ENCODE measurements at places on chromosomes 2 and 18.
A peak's percentile ranks its signal among the peaks of the same experiment; 100 is the strongest.

GRCh38 chr2:96470636-96471035, 34.5 kb downstream of the NEURL3 start:
- DNase-seq: peak; percentile 65

GRCh38 chr2:162123806-162124758, 28.0 kb downstream of the GCG start:
- no peak for DNase-seq

- DNase-seq: no peak
Observed at GRCh38 chr2:203693242-203693879, 13.1 kb upstream of the CD28 start.

DNA sequence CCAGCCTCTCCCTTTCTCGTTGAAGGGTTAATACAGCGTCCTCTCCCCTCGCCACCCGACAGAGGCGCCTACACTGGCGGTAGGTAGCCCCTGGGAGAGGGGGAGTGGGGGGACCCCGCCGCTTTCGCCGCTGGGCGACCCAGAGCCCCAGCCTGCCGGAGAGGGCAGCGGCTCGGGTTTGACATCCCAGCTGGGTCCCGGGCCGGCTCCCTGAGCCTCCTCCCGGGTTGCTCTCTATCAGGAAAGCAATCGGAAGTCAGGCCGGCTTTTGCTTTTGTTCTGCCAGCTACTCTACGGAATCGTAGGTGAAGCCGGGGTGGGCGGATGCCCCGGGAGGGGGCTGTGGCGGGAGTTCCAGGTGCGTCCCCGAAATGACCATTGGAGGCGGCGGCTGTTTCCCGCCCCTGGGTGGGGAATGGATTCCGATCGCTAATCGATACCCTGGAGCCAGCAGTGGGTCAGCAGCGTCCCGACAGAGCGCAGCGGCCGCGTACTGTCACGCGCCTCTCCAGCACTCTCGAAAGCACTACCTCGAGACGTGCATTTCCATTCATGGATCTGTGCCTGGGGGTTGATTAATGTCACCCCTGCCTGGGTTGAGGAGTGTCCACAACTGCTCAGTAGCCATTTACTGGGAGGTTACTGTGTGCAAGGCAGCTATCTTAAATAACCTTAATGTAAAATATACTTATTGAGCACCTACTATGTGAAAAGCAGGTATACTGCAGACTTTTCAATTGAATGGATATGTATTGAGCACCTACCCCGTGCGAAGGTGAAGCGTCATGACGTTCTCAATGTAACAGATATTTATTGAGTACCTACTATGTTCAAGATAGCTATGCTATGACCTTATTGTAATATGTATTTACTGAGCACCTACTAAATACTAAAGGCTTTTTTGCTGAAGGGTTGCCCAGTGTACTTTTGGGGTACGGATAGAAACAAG, 1.1 kb downstream of the MAPK4 start:
- no peak for DNase-seq

GRCh38 chr2:11160731-11161455, 5.6 kb downstream of the SLC66A3 start:
- no peak for DNase-seq

- no peak for DNase-seq
Observed at GRCh38 chr2:163641986-163642385, 93.8 kb downstream of the FIGN start.

- DNase-seq: no peak
Observed at GRCh38 chr18:79241755-79242154, 154.0 kb upstream of the NFATC1 start.

DNA sequence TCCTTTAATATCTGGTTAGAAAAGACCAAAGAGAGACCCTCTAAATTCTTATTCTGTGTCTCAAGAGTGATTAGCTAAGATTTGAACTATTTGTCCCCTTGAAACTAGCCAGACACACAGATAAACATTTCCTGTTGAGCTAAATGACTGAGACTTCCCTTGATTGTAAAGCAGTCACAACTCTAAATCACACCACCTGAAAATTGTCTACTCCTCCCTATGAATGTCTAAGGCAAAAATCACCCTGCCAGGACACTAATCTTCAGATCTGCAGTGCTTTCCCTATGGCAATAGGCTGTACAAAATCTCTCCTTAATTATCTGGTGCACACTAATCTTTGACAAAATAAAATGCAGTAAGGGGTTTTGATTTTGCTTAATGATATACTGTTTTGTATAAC, 200.5 kb upstream of the GULP1 start:
- no peak for DNase-seq

GRCh38 chr2:231034291-231034882, 2.9 kb upstream of the C2orf72 start:
- no peak for DNase-seq

- no peak for DNase-seq
Observed at GRCh38 chr18:42525905-42526304, 570.9 kb downstream of the PIK3C3 start.

DNA sequence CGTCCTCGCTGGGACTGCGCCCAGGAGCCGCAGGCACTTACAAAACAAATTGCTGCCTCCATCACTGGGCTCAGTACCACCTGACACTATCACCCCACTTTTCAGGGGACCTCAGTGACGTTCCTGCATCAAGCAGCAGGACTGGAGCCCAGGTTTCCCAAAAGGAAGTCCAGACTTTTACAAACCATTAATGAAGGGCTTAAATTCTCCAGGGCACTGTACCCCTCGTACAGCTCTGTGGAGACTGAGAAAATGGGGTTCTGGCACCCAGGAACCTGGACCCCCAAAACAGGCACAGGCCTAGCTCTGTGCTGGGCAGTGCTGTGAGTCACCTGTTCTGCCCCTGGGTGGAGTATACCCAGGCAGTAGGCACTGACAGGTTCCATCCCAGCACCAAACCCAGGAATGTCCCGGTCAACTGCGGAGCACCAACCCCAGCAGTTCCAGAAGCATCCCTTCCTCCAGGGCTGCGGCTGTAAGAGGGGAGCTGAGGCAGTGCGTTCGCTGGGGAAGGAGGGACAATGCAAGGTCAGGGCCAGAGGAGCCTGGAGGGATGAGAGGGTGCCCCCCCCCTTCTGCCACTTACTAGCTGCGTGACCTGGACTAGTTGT, 24.6 kb upstream of the NOTO start:
- DNase-seq: no peak

DNA sequence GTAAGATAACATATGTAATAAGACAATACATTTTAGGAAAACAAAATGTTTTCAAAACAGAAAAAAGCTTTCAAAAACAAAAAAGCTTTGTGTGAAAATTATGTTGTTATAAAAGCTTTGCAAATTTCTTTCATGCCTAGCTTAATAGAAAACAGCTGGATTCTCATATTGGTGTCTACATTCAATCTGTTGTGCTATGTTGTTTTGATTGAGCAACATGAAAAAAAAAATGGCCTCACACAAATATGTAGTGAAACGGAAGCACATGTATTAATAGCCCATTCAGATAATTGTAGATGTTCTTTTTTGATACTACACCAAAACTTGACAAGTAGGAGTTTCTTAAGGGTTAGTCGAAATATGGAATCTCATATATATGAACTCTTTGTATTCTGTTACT, 197.5 kb downstream of the ZEB2 start:
- no peak for DNase-seq

DNA sequence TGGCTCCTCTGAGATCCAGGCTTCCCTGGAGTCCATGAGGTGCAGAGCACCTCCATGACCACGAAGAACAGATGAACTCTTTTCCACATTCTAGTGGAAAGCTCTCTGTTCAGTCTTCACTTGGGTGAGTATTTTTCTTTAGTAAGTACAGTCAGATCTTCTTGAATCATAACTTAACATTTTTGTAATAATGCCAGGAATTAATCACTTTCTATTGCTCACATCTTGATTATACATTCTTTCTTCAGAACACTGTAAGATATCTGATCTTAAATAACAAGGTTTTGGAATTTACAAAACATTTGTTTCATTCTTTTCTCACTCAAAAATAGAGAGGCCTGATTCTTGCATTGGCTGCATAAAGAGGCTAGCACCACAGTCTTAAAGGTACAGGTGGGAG, 45.4 kb upstream of the RND3 start:
- no peak for DNase-seq

GRCh38 chr18:32812342-32812741, 39.5 kb upstream of the KLHL14 start:
- no peak for DNase-seq

DNA sequence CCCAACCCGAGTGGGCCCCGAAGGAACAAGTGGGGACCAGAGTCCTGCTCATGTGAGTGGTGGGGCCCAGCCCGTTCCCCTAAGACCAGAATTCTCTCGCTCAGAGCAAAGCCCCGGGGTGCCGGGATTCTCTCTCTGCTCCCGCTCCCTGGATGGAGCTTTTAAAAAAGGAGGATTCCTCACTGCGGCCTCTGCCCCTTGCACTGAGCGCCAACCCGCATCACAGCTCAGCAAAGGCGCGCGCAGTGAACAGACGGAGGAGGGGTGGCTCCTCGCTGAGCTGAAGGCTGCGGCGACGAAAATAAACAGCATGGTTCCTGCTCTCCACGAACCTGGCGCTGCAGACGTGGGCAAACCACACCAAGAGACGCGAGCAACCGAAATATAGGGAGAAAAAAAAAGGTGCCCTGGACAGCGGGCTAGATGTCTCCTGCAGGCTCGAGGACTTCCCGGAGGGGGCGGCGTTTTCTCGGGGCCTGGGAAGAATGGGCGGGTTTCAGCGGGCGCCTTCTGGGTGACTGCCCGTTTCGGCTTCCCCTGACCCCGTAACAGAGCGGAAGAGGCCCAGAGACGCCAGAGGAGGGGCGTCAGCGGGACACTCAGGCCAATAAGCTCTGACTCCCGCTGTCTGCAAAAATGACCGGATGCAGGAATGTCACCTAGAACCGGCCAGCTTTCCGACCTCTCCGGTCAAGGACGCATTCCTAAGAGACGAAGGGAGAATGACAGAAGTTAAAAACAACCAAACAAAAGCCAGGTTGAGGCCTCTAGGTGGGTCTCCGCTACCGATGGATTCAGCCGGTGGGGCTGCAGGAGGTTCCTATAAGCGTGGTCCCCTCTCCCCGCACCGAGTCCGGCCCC, 819 bp upstream of the KLF11 start:
- no peak for DNase-seq

- no peak for DNase-seq
Observed at GRCh38 chr18:44117821-44118220, 562.9 kb upstream of the SETBP1 start.

DNA sequence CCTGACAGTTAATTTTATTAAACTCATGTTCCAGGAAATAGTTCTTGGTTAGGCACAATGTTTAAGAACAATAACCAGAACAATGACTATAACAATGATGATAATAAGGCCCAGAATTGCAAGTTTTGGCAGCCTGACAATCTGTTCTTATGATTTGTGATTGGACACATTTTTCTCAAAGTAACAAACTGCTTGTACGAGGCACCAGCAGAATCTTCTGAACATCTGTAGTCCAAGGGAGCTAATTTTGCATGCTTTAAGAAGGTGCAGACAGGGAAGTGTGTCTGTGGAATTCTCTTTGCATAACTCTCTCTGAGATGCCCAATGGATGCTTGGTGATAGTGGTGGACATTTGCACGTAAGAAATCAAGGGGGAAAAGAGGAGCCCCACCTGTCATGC, 709.3 kb downstream of the SLC4A3 start:
- DNase-seq: no peak

DNA sequence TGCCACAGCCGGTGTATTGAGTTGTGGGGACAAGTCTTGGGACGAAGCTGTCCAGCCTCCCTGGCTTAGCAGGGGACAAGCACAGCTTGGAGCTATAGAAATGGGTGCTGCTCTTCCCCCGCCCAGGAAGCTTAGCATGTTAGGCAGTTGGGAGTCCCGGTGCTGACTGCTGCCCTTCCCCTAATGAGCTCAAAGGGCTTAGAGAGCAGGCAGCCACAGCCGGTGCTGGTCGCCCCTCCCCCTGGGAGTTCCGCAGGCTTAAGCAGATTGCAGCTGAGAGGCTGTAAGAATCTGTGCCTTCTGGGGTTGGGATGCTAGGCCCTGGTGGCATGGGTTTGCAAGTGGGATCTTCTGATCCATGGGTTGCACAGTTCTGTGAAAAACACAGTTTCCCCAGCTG, 237.3 kb downstream of the DCDC2C start:
- no peak for DNase-seq

- no peak for DNase-seq
Observed at GRCh38 chr2:60531701-60532133, 21.7 kb downstream of the BCL11A start.

- DNase-seq: no peak
Observed at GRCh38 chr18:22387787-22388186, 29.9 kb downstream of the CTAGE1 start.

DNA sequence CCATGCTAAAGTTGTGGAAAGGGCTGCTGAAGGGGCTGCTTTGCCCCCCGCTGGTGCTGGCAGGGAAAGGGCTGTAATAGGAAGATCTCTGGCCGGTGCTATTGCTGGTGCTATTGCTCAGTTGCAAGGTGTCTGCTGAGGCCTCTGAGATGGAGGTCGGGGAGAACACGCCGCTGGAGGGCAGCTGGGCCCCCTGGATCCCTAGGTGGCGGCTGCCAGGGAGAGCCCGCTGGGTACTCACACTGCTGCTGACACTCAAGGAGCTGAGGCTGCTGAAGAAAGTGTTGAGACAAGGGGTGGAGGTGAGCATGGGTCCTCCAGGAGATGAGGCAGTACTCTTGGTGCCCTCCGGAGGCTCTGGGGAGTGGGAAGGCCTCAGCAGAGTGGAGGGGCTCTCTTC, 4.2 kb downstream of the FOXI3 start:
- no peak for DNase-seq

DNA sequence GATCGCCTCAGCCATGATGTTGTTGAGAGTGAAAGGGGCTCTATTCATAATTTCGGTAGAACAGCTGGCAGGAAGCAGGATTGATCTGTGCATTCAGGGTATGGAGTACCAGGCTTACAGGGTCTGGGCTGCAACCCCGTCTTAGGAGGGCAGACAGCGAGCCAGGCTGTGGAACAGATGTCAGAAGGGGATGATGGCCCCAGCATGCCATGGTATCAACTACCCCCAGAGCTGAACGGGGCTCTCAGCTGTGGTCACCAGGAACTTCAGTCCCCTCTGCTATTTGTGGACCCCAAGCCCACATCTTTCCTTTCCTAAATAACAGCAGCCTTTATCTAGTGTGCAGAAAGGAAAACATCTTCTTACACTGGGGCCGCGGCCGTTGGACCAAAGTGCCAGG, 422.2 kb upstream of the SALL3 start:
- no peak for DNase-seq

GRCh38 chr18:37742436-37742835, 176.8 kb upstream of the CELF4 start:
- no peak for DNase-seq

GRCh38 chr2:99648906-99649789, 159.3 kb upstream of the REV1 start:
- no peak for DNase-seq

Data from stimulated activated CD4-positive, alpha-beta T cell treated with anti-CD3 and anti-CD28 coated beads, Interleukin-1b, Interleukin-23, amount 100 ng/mL, for 4 hours (primary cell).